ENCODE measurements at places on chromosomes 7 and 10.

- peak; percentile 14 for DNase-seq
These were observed 196.8 kb downstream of the SKAP2 start for GRCh38 chr7:26667514-26668133.

GRCh38 chr10:46288601-46289206 is 1.9 kb downstream of the ANTXRL start:
- DNase-seq: no peak

- DNase-seq: no peak
These were observed 38.7 kb downstream of the INSYN2A start for GRCh38 chr10:127157506-127158200.

DNA sequence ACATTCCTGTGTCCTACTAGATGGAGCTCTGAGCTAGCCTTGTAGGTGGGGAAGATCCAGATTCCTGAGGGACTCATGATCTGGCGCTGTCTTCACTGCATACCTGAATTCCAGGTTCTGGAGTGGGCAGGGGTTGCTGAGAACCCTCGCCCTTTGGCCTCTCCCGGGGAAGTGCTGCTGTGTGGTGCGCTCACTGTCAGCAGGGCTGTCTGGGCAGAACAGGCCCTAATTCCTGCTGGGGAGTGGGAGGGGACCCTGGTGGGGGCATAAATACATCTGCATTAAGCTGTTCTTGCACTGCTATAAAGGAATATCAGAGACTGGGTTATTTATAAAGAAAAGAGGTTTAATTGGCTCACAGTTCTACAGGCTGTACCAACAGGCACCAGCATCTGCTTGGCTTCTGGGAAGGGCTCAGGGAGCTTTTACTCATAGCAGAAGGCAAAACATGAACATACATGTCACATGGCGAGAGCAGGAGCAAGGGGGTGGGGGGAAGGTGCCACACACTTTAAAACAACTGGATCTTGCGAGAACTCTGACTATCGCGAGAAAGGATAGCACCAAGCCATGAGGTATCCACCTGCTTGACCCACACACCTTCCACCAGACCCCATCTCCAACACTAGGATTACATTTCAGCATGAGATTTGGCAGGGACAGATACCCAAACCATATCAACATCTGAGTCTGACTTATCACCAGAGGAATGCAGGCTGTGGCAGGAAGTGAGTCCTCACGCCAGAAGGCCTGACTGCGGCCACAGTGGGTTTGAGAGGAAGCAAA is 115.0 kb downstream of the ADCY1 start:
- DNase-seq: no peak

DNA sequence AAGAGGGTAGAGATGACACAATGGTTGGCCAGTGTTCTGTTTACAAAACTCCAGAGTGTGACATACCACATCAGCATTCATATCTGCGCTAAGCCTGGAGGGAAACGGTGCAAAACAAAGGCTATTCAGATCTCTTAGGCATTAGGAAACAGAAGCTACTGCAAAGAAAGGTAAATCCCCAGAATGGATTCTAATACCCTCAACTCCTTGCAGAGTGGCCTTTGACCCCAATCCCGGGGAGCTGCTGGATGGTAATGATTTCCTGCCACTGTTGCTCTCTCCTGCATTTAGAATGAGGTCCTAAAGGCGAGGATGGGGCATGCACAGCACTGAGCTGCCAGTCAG is 65.2 kb downstream of the AOAH start:
- DNase-seq: no peak

DNA sequence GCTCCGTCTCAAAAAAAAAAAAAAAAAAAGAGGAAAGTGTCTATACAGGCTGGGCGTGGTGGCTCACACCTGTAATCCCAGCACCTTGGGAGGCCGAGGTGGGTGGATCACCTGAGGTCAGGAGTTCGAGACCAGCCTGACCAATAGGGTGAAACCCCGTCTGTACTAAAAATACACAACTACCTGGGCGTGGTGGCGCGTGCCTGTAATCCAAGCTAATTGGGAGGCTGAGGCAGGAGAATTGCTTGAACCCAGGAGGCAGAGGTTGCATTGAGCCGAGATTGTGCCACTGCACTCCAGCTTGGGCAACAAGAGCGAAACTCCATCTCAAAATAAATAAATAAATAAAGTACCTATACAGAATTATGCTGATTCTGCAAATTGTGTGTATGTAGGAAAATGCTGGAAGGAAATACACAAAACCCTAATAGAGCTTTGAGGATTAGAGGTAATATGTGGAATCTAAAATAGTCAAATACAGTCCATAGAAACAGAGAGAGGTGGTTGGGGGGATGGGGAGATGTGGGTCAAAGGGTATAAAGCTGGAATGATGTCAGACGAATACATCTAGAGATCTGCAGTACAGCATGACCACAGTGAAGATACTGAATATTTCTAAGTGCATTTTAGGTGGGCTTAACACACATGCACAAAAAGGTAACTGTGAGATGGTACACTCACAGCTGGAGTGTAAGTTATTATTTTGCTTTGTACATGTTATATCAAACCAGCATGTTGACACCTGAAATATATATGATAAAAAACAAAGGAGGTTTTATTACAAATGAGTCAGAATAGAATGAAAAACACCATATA is 174.5 kb upstream of the KLF14 start:
- no peak for DNase-seq
